CD4-positive, alpha-beta memory T cell (primary cell): ENCODE measurements at places on chromosomes 4 and X.

DNA sequence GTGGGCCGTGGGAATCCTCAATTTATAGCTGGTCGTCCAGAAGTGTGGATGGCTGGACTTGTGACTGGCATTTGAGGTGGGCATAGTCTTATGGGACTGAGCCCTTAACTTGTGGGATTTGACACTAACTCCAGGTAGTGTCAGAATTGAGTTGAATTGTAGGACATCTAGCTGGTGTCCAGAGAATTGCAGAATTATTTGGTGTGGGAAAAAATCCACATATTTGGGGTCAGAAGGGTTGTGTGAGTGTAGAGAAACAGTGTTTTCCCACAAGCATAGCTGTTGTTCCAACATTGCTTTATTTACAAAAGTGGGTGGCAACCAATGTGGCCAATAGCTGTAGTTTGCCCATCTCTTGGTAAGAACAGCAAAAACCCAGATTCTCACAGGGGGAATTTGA lies 91.3 kb downstream of the MOSPD2 start:
- DNase-seq: no peak

GRCh38 chr4:10461850-10462400 lies 4.7 kb upstream of the ZNF518B start:
- DNase-seq: no peak

DNA sequence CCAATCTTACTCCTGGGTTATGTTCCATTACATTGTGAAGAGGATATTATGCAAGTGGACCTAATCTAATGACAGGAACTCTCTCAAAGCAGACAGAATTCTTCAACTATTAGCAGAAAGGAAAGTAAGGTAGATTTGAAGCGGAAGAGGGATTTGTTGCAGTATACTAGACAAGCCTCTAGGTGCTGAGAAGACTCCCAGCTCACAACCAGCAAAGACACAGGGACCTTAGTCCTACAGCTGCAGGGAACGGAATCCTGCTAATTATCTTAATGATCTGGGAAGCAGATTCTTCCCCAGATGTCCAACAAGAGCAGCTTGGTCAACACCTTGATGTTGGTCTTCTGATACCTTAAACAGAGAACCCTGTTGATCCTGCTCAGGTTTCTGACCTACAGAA lies 73.6 kb downstream of the STK32B start:
- DNase-seq: no peak

- no peak for DNase-seq
These were observed 12.4 kb downstream of the LIMCH1 start for GRCh38 chr4:41550308-41550707.

- no peak for DNase-seq
These were observed 24.4 kb upstream of the DYNLT3 start for GRCh38 chrX:37871626-37872302.

DNA sequence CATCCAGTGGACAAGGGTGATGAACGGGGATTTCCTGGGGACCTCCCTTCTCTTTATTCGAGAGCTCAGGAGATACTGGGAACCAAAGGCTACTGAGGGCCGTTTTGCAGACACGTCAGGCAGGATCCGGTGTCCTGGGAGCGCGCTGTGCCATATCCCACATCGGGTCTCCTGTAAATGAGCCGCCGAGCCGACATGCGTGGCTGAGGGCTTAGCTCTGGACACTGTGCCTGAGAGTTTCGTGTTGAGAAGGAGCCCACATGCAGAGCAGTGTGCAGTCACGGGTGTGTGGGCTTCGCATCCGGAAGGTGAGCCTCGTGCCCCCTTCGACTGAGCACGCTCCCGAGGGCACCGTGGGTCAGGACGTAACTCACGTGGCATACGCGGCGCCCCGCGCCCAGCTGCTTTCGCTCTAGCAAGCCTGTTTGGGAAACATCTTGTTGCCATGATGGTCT lies 28.5 kb upstream of the HGFAC start:
- DNase-seq: no peak

- no peak for DNase-seq
These were observed 32.4 kb upstream of the TMEM131L start for GRCh38 chr4:153433754-153434105.

DNA sequence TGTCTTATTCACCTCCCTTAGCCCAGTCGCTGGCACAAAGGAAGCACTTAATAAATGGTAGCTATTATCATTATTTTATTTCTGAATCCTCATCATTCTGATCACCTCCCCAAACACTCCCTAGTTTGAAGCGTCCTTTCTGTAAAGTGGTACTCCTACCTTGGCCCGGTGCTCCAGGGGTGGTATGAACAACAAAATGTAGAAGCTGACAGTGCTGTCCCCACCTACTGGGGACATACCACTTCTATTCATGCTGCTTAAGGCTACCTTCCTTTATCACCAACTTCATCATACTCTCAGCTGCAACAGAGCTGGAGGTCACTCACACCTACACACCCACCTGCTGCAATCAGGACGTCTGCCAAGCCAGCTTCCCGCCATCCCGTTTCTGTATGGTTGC lies 40.8 kb upstream of the APLN start:
- DNase-seq: no peak

GRCh38 chr4:78543424-78544125 lies 8.0 kb upstream of the ANXA3 start:
- no peak for DNase-seq

DNA sequence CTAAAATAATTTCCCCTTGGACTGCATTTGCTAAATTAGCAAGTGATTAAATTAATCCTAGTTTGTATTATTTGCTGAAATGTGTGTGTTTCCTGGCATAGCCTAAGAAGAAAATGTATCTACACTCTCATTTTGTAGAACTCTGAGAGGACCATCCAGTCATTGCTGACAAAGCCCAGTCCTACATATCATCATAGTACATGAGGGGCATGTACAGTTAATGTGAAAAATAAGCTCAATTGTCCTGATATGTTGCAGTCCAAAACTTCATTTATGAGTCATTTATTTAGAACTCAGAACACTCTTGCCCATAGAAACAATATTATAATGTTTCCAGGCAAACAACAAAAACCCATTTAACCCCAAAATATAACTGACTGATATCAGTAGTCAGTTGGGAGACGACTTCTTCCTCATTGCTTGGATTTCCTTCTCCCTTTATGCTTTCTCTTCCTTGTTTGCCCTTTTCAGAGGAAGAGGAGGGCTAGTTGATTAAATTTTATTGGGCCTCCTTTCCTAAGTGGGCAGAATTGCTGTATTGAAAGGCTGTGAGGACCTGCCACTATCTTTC lies 26.9 kb upstream of the BBS12 start:
- no peak for DNase-seq
